Head of caudate nucleus (tissue), 42 donors: ENCODE measurements at places on chromosomes 7 and 10.

DNA sequence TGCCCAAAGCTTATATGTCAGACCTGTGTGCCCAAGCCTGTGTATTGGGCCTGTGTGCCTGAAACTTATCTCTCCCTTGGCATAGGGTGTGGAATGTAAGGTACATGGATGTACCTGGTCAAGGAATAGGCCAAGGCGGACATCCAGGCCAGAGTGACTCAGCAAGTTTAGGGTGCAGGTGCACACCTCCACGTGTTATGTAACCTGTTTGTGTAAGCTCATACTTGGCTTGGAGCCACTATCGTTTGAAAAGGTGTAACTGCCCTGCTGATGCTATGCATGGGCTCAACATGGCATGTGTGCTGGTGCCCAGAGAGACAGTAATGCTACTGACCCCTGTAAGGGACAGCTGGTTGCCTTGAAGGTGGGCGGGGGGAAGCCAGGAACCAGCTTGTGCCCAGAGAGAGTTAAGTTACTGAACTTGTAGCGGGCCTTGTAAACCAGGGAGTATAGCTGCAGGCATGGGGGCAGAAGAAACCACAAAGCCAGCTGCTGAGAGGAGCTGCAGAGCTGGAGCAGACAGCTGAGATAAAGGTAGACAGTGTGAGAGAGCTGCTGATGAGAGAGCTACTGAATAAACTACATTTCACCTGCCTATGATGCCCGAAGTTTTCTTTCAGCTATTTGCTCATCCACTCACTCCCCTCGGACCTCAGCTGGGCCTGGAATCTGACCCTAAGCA is 656.4 kb upstream of the ZWINT start:
- no peak for DNase-seq

DNA sequence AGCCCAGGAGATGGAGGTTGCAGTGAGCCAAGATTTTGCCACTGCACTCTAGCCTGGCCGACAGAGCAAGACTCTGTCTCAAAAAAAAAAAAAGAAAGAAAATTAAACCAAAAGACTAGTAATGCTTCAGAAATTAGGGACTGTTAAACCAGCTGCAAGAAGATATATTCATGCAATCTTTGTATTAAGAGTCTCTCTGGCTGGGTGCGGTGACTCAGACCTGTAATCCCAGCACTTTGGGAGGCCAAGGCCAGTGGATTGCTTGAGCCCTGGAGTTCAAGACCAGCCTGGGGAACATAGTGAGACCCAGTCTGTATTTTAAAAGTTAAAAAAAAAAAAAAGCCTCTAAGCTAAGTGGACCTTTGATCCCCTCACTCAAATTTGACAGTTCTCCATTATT is 2.5 kb upstream of the HNRNPF start:
- DNase-seq, result no peak

DNA sequence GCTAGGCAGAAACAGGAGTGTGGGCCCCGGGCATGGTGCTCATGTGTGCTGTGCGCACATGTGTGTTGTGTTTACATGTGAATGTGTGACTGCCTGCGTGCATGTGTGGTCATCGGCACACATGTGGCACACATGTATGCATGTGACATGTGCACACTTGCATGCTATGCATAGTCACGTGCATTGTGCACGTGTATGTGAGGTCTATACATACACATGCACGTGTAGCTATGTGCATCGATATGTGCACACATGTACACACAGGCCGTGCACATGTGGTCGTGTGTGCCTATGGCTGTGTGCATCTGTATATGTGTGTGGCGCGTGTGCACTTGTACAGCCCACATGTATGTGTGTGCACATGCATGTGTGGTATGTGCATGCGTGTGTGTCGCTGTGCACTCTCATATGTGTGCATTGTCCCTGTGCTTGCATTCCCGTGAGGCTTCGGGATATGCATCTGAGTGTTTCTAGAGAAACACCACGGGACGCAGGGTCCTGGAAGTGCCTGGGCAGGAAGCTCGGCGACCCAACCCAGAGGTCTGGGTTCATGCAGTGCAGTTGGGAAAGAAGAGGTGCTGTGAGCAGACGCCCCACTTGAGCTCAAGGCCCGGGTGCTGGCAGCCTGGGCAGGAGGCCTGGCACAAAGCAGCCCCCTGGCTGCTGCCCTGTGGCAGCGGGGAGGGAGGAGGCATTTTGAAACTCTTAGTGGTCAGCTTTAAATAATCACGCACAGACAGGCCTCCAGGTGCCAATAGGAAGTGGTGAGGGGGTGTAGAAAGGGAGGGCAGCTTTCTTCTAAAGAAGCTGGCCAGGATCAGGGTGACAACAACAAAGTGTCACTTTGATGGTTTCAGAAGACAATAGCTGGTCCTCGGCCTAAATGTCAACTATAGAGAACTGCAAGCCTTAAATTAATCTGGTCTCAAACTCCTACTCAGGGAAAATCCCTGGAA is 410.0 kb upstream of the MGMT start:
- no peak for DNase-seq

DNA sequence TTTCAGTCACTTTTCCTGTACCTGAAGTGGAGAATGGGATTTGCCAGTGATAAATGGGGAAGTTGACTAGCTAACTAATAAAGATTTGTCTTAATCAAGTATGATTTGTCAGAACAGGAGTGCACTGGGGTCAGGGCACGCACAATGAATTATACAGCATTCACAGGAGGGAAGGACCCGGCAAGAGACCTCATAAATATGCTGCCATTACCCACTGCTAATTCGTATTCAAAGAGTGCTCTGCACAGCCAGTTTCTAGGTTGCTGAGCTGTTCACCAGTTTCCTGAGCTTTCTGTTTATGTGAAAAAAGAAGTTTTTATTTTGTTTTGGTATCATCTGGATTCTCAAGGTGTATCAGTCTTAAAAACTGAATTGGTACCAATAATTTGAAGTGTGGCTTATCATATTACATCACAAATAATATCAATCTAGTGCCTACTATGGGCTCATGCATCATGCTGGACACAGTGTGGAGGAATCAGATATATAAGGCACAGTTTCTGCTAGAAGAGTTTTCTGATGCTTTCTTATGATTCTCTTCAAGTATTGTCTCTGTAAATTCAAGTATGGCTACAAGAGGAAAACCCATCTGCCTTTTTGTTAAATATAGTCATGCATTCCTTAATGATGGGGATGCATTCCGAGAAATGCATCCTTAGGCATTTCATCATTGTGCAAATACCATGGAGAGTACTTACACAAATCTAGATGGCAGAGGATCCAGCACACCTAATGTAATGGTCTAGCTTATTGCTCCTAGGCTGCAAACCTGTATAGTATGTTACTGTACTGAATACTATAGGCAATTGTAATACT is 202.2 kb downstream of the VTI1A start:
- no peak for DNase-seq

- DNase-seq, result no peak
These were observed 69.7 kb upstream of the STK17A start for GRCh38 chr7:43513251-43513650.

GRCh38 chr7:151837285-151838042 is 39.5 kb downstream of the PRKAG2 start:
- no peak for DNase-seq

DNA sequence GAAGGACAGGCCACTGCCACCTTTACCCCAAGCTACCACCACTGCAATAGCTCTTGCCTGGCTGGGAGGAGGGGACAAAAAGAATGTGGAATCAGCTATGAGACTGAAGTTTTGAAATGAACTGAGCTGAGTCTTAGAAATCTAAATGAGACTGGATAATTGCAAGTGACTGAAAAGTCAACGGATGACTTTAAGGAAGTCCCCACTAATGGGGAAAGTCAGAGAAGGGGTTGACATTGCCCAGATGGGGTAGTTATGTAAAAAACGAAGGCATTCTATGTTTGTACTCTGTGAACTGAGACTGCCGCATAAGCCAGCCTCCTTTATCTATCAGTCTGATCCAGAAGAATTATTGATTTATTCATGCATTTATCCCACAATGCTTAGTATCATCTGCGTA is 67.2 kb downstream of the RBM20 start:
- DNase-seq, result no peak

DNA sequence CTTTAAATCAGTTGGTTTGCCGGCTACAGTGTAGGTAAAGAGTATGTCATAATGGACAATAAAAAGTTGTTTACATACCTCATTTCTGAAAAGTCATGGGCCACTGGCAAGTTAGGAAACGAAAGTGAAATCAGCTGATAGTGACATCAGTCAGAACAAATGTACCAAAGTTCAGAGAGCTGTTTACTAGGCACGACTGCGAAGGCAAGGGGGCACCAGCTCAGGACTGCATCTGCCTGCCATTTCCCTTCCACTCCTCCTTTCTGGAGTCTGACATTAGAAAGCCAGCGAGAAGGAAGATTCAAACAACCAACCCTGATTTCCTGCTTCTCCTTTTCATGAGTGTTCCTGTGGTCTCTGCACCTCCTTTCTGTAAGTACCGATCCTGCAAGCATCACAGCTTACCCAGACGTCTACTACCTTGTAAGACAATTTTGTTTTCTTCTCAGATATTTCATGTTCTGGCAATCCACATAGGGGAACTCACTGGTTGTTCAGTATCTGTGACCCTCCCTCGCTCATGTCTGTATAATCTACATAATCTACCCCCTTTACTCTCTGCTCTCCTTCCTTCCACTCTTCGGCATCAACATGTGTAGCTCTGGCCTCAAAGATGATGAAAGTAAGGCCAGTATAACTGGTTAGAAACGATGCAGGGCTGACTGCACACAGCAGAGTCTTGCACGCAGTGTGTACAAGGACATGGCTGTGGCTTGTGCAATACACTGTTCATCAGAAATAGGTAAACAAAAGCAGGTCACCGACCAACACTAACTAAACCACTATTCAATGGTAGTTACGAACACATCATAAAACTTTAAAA is at the start of gene TMEM140:
TSS of gene TMEM140 (plus strand) at position 174 of the 823 bp plus-strand sequence. CDS start 16,370 bp downstream, outside the sequence.
- peak; percentile 55 for DNase-seq

DNA sequence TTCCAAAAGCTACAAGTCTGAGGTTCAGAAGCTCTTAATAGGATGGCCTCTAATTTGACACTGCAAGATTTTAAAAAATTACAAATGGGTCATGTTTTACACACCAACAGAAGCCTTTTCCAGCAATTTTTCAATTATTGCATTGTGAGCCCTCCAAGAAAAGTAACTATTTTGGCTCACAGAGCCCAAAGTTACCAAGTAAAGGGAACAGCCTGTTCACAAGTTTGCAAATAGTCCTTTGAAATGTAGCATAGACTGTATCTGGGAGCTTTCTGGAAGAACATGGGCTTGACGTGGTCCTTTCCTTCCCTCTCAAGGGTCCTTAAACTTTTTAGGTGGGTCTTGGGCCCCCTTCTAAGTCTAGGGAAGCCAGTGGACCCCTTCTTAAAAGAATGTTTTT is 1.3 kb upstream of the GDF10 start:
- DNase-seq, result no peak

DNA sequence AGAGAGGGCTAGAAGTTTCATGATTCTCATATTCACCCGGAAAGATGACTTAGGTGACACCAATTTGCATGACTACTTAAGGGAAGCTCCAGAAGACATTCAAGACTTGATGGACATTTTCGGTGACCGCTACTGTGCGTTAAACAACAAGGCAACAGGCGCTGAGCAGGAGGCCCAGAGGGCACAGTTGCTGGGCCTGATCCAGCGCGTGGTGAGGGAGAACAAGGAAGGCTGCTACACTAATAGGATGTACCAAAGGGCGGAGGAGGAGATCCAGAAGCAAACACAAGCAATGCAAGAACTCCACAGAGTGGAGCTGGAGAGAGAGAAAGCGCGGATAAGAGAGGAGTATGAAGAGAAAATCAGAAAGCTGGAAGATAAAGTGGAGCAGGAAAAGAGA is 5.3 kb downstream of the GIMAP4 start:
- no peak for DNase-seq

DNA sequence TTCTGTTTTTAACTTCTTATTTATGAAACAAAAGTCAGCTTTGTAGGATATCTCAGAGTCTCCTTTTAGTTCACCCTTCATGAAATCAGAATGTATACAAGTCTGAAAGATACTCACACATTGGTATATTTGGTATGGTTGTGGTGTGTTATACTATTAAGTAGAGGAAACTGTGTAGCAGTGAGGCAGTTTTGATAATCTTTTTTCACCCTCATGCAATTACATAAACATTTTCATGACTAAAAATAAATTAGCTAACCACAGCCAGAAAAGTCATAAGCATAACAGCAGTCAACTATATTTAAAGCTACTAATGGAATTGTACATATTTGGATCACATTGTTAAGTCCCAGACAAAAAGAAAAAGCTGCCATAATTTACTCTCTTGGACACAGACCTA is 62.1 kb downstream of the FAM185A start:
- no peak for DNase-seq

- no peak for DNase-seq
These were observed 1262.0 kb downstream of the TYW1 start for GRCh38 chr7:68258609-68259008.

GRCh38 chr10:132437541-132437950 is 40.5 kb downstream of the PWWP2B start:
- DNase-seq, result no peak

GRCh38 chr10:5533098-5533731 is 8.5 kb downstream of the CALML3 start:
- no peak for DNase-seq

- DNase-seq, result no peak
These were observed 25.1 kb downstream of the SVIL start for GRCh38 chr10:29609696-29610095.

DNA sequence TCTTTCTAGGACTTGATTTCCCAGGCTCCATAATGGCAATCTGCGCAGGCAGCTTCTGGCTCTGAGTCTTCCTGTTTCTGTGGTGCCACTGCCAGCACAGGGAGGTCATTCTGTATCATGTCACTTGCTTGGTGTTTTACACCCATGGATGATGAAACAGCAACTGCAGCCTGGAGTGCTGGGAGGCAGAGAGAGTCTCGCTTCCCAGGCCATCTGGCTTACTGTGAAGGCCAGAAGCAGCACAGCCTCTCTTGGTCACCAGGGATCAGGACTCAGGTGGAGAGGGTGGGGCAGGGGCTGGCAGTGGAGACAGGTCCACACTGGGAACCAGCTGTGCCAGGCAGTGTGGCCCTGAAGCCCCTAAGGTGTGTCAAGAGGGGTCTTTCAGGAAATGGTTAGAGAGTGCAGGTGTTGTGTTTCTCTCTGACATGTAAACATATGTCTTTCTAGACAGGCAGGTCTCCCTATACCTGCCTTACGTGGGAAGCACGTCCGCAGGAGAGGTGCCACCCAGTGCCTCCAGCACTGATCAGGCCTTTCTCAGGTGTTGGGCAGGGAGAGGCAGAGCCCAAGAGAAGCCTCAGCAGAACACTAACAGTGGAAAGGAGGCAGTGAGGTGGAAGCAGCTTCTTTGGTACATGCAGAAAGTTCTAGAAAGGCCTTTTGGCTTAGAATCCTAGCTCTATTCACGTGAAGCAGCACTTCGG is 71.4 kb downstream of the INSIG1 start:
- no peak for DNase-seq

GRCh38 chr10:59976909-59977308 is 70.6 kb upstream of the CCDC6 start:
- DNase-seq, result no peak

GRCh38 chr7:15068324-15068723 is 165.8 kb upstream of the DGKB start:
- no peak for DNase-seq
